ENCODE measurements at places on chromosomes 12 and 14. TPM values are rescaled to one million over a fixed set of nuclear protein-coding genes. Genes with fewer than 3 reads are reported as not detected.

- peaks cover 24% of the 10 kb centered on the region for H3K36me3 ChIP-seq
- no peak overlapping the region for H3K27ac ChIP-seq
- H3K27me3 ChIP-seq = no peaks in the 10 kb centered on the region
- H3K4me1 ChIP-seq = no peaks in the 10 kb centered on the region
These were observed 57.4 kb downstream of the PAPOLA start for GRCh38 chr14:96559571-96559970.

GRCh38 chr12:49228653-49229052 lies 36.2 kb upstream of the TUBA1C start:
- H3K4me1 ChIP-seq = peaks cover 32% of the 10 kb centered on the region
- DNase-seq = no peak
- H3K4me3 ChIP-seq = no peak overlapping the region
- H3K27ac ChIP-seq = no peak overlapping the region

DNA sequence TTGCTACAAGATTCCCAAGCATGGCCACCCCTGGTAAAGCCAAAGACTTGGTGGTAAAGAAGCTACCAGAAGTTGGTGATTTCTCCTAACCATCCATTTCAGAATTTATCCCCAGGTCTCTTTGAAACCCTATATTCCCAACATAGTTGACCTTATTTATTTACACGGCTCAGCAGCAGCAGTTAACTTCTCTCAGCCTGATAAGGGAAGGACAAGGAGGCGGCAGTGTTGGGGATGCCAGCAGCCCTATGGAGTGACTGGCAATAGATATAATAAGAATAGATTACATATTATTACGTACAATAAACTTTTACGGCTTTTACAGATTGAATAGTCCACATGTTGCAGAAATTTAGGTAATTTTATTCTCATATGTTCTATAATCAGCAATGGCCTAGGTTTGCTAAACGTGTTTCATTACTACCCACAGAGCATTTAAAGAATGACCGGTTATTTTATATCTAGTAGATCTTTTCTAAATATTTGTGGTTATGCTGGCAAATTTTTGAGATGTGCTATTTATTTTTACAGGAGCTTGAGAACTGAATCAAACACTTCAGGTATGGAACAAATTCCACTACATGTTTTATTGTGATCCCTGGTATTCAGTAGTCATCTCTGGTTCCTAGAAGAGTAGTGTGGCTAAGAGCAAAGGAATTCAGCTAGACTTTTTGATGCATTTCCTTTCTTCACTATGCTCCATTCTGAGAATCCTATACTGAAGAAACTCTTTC lies 19.8 kb upstream of the PALS1 start:
- no peak overlapping the region for H3K4me3 ChIP-seq
- H3K36me3 ChIP-seq = no peaks in the 10 kb centered on the region
- no peak for DNase-seq

DNA sequence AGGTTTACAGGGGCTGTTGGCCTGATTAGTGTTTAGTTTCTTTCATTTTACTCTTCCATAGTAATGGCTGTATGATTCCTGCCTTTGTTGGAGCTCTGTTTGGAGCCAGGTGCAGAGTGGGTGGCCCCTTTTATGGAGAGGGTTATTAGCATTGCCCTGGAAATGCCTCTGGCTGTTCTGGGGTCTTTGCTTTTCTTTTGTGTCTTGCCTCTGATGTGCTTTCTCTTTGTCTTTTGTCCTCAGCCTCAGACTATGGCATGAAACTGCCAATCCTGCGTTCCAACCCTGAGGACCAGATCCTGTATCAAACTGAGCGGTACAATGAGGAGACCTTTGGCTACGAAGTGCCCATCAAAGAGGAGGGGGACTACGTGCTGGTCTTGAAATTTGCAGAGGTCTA lies 6.9 kb downstream of the MLEC start:
- H3K4me3 ChIP-seq = no peak overlapping the region
- H3K4me1 ChIP-seq = peaks cover 29% of the 10 kb centered on the region
- no peak for DNase-seq
- no peaks in the 10 kb centered on the region for H3K27me3 ChIP-seq
- H3K27ac ChIP-seq = no peak overlapping the region

DNA sequence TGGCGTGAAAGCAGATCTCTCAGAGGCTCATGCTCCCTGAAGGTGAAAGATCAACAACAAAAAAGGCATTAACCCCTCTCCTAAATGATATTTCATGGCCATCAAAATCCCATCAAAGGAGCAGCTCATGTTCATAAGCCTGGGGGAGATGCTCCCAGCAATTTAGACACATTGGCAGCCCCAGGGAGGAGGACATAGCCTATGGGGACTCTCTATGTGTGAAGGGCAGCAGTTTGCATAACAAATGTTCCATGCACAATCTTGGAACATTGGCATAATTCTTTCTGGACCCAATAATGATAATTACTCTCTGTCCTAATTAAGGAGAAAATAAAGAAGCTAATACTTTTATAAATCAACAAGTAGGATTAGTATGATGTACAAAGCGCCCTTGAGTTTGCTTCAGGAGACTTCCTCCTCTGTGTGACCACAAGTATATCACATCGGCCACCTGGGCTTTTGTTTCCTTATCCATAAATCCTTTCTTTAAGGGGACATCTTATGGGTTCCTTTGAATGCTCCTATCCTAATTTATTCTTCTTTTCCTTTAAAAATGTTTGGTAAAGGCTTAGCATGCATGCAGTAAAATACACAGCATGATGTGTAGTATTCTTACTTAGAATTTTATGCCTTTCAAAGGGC lies 161.9 kb upstream of the PLEKHG7 start:
- H3K4me3 ChIP-seq = no peak overlapping the region
- H3K27ac ChIP-seq = peak overlapping the region; percentile 9
- H3K27me3 ChIP-seq = no peaks in the 10 kb centered on the region
- H3K4me1 ChIP-seq = peaks cover 23% of the 10 kb centered on the region
- no peak for DNase-seq

DNA sequence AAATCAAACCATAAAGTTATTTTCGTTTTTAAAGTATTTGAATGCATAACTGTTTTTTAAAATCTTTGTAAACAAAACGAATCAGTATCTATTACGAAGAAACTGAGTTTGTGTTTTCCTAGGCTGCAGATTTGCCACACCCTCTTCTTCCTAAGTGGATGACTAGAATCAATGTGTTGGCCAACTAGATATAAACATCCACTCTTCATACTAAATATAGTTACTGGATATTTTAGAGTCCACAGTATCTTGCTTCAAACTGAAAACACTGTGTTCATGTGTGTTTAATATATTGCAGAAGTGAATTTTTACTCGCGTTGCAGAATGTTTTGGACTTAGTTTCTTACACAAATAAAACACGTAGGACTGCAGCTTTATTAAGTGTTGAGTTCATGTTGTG lies 63.2 kb downstream of the KLHL28 start:
- H3K36me3 ChIP-seq = no peaks in the 10 kb centered on the region
- H3K27ac ChIP-seq = peak overlapping the region; percentile 100
- peak overlapping the region; percentile 88 for H3K4me3 ChIP-seq
- no peaks in the 10 kb centered on the region for H3K27me3 ChIP-seq
- no peak for DNase-seq

DNA sequence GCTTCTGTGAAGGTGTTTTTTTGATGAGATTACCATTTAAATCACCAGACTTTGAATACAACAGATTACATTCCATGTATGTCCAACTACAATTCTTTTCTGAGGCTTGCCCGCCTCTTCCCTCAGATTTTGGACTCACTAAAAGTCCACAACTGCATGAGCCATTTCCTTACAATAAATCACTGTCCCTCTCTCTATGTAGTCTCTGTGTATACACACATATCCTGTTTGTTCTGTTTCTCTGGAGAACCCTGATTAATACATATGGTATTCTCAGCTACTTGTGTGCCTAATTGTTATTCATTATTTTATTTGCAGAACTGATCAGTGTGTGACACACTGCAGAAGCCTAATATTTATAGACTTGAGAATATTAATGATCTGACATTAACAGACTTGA lies 2.4 kb upstream of the MIPOL1 start:
- H3K27me3 ChIP-seq = no peaks in the 10 kb centered on the region
- no peak overlapping the region for H3K27ac ChIP-seq
- H3K36me3 ChIP-seq = no peaks in the 10 kb centered on the region

DNA sequence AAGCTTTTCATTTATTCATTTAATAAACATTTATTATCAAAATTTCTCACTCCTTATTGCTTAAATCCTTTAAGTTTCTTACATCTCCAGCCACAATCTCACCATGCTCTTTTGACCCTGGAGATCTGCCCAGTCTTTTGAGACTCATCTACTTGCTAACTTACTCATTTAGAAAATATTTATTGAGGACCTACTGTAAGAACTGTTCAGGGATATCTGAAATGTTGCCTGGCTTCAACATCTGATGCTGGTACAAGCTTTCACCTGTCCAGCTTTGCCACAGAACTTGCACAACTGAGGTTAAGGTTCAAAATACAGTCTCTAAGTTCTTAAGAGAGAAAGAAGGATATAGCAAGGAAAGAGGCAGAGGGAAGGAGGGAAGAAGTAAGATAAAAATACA lies 17.5 kb upstream of the GXYLT1 start:
- DNase-seq = no peak
- no peak overlapping the region for H3K27ac ChIP-seq
- peaks cover 33% of the 10 kb centered on the region for H3K36me3 ChIP-seq
- no peak overlapping the region for H3K4me3 ChIP-seq
- no peaks in the 10 kb centered on the region for H3K27me3 ChIP-seq
- H3K4me1 ChIP-seq = no peaks in the 10 kb centered on the region

Gene DLK1
- total RNA-seq = 1.8 TPM

Gene TAS2R19
- 5.8 TPM for total RNA-seq

GRCh38 chr14:76946753-76947077 lies 81.8 kb downstream of the IRF2BPL start:
- no peaks in the 10 kb centered on the region for H3K27me3 ChIP-seq
- H3K4me1 ChIP-seq = peaks cover 38% of the 10 kb centered on the region
- no peak for DNase-seq
- H3K27ac ChIP-seq = peak overlapping the region; percentile 84

DNA sequence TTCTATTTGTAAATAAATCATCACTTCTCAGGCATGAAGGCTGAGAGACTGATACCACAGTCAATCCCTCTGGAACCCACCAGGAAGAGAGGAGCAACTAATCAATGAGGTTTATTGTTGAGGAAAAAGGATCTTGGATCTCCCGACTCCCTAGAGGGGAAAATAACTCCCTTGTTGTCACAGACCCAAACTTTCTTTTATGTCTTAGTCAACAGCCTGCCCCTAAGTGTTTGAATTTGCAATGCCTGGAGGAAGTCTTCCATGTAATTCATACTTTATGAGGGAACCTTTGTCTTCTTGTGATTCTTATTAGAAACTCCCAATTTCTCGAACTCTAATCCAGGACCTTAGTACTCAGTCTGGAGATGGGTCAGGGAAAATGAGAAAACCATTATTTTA lies 805.8 kb downstream of the DIO2 start:
- no peak overlapping the region for H3K27ac ChIP-seq
- no peak overlapping the region for H3K4me3 ChIP-seq
- no peak for DNase-seq
- H3K36me3 ChIP-seq = no peaks in the 10 kb centered on the region
- no peaks in the 10 kb centered on the region for H3K27me3 ChIP-seq
- no peaks in the 10 kb centered on the region for H3K4me1 ChIP-seq

GRCh38 chr12:6666211-6666610 lies 3.3 kb upstream of the ING4 start:
- H3K36me3 ChIP-seq = peaks cover 47% of the 10 kb centered on the region
- peaks cover 13% of the 10 kb centered on the region for H3K4me1 ChIP-seq
- no peak for DNase-seq
- no peaks in the 10 kb centered on the region for H3K27me3 ChIP-seq

Gene CCDC177
- total RNA-seq = not detected

DNA sequence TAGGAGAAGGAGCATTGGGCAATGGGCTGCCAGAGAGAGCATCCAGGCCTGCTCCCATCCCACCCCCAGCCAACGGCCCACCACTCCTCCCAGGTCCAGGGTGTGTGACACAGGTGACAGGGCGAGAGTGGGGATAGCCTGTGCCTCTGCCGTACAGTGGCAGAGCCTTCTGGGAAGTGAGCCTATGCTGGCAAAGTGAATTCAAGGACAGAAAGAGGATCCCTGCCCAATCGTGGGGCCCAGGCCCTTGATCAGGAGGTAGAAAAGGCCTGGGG lies 553 bp upstream of the KRT79 start:
- no peaks in the 10 kb centered on the region for H3K36me3 ChIP-seq
- DNase-seq = no peak
- no peaks in the 10 kb centered on the region for H3K27me3 ChIP-seq

DNA sequence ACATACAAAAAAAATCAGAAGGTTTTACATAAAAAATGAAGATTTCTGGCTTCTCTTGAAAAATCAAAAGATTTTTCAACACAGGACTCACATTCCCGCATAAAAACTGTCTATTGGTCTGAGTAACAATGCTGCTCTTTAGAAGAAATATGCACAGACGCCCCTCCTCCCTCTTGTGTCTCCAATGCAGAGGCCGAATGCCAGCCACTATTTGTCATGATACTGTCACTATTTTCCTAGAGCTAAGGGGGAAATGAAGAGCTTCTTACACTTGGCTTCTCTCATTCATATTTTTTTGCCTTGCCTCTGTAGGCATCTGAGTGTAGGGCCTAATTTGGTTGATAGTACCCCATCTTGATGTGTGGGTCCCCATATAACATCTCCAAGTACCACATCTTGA lies 98.0 kb downstream of the BBS10 start:
- no peaks in the 10 kb centered on the region for H3K4me1 ChIP-seq
- no peak overlapping the region for H3K4me3 ChIP-seq
- DNase-seq = no peak
- H3K36me3 ChIP-seq = no peaks in the 10 kb centered on the region

Gene BEGAIN
- total RNA-seq = 0.76 TPM

Gene GPRC5D
- not detected for total RNA-seq

- no peaks in the 10 kb centered on the region for H3K4me1 ChIP-seq
- DNase-seq = no peak
- H3K36me3 ChIP-seq = peaks cover 9% of the 10 kb centered on the region
- H3K4me3 ChIP-seq = no peak overlapping the region
- H3K27ac ChIP-seq = no peak overlapping the region
These were observed 46.9 kb upstream of the DYNC1H1 start for GRCh38 chr14:101917413-101918017.

- peaks cover 46% of the 10 kb centered on the region for H3K4me1 ChIP-seq
- peak overlapping the region; percentile 84 for H3K4me3 ChIP-seq
- H3K27me3 ChIP-seq = no peaks in the 10 kb centered on the region
- peak overlapping the region; percentile 92 for H3K27ac ChIP-seq
- no peaks in the 10 kb centered on the region for H3K36me3 ChIP-seq
- DNase-seq = no peak
These were observed 569 bp upstream of the ARHGEF40 start for GRCh38 chr14:21069388-21070082.

Gene GRIP1
- 5.2 TPM for total RNA-seq

Gene RNF212B
- not detected for total RNA-seq

- peaks cover 22% of the 10 kb centered on the region for H3K4me1 ChIP-seq
- no peaks in the 10 kb centered on the region for H3K27me3 ChIP-seq
- H3K27ac ChIP-seq = no peak overlapping the region
- H3K4me3 ChIP-seq = no peak overlapping the region
- no peaks in the 10 kb centered on the region for H3K36me3 ChIP-seq
- DNase-seq = no peak
These were observed 111.1 kb upstream of the AMIGO2 start for GRCh38 chr12:47190905-47191304.

Measured in upper lobe of left lung (tissue), 6 donors.